Neuronal stem cell (in vitro differentiated cells): ENCODE measurements at places on chromosomes 4 and X.

DNA sequence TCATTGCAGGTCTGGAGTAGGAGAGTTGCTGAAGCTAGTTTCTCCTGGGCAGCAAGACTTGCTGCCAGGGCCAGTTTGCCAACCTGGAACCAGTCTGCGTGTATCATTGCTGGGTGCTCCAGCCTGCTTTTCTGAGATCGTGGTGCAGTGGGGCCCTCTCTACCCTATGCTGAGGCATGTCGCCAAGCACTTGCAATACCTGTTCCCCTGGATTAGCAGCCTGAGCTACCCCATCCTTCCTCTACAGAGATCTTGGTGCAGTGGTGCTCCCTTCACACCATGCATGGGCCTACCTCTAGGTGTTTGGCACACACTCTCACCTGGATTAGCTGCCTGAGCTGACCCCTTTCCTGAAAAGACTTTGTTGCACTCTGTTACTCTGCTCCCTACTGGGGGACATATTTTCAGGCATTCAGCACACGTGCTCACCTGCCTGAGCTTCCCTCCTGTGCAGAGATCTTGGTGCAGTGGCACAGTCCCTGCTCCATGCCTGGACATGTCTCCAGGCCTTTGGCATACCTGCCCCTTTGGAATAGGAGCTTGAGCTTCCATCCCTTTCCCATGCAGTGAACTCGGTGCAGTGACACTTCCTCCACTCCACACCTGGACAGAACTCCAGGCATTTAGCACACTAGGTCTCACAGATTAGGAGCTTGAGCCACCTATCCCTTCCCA lies 133.7 kb upstream of the CXCL13 start:
- DNase-seq, result no peak

DNA sequence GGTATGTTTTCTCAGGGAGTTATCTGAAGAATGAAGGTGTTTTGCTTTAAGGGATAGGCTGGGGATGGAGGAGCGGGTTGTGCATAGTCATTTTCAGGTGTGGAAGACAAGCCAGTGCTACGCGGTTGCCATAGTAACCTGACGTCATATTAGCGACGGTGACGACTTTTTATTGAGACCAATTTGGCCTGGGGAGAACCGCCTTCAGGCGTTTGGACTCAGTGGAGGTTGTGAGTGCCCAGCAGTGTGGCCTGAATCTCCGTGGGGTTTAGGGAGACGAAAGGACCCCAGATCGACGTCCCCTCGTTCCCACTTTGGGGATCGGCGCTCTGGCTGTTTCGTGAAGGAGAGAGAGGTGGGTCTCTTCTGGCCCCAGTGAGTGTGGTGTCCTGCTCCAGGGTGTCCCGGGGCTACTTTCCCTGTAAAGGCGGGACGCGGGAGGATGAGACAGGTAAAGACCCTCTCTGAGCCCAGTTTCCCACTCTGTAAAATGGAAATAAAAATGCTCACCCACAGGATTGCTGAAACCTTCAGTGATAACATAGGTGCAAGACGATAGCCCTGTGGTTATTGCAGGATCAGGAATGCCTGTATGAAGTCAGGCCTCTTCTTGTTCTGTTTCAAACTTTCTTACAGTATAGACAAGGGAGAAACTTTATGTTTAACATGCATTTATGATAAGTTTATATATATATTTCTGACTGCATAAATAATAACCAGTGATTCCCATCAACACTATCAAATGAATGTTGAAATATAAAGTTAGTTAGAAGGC lies 48.6 kb downstream of the GPRASP3 start:
- DNase-seq, result peak; percentile 86

DNA sequence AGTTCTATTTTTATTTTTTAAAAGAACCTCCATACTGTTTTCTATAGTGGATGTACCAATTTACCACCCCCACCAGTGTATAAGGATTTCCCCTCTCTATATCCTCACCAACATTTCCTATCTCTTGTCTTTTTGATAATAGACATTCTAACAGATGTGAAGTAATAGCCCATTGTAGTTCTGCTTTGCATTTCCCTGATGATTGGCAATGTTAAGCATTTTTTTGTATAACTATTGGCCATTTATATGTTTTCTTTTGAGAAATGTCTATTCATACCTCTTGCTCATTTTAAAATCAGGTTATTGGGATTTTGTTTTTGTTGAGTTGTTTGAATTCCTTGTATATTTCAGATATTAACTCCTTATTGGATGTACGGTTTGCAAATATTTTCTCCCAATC lies 251.1 kb upstream of the HTR2C start:
- no peak for DNase-seq

- DNase-seq, result no peak
Measured at GRCh38 chr4:105191621-105192210, 45.0 kb downstream of the TET2 start.

- no peak for DNase-seq
Measured at GRCh38 chrX:18026166-18026565, 165.1 kb upstream of the RAI2 start.

- no peak for DNase-seq
Measured at GRCh38 chr4:54032558-54033135, 31.8 kb downstream of the CHIC2 start.

GRCh38 chrX:24925430-24925829 lies 90.3 kb downstream of the ARX start:
- DNase-seq, result no peak

GRCh38 chrX:69221239-69222102 lies 56.2 kb upstream of the PJA1 start:
- DNase-seq, result peak; percentile 48

DNA sequence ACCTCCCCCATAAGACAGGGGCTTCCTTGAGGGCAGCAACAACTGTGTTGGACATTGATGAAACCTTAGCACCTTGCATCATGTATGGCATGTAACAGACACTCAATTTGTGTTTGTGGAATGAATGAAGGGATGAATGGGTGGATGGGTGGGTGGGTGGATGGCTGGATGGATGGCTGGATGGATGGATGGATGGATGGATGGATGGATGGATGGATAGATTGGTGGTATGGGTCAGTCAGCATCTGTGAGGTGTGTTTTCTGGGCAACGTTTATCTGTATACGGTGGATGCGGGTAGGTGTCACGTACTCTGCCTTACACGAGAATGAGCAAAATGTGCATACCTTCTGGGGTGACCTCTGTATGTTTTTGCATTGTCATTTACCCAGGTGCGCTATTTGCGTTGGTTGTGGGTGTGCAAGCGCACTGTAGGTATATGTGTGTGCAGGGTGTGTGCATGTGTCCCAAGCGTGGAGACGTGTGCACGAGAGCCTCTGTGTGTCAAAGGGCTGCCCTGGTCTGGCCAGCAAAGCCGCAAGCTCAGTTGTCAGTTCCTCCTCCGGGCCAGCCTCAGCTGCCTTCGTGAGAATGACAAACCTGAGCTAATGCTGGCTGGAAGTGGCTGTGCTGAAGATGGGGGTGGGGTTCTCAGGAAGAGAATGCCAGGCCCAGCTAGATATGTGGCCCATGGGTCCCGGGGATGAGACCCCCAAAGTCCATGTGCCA lies 26.5 kb downstream of the ELF4 start:
- no peak for DNase-seq

- no peak for DNase-seq
Measured at GRCh38 chr4:35151816-35152572, 1092.3 kb downstream of the ARAP2 start.

DNA sequence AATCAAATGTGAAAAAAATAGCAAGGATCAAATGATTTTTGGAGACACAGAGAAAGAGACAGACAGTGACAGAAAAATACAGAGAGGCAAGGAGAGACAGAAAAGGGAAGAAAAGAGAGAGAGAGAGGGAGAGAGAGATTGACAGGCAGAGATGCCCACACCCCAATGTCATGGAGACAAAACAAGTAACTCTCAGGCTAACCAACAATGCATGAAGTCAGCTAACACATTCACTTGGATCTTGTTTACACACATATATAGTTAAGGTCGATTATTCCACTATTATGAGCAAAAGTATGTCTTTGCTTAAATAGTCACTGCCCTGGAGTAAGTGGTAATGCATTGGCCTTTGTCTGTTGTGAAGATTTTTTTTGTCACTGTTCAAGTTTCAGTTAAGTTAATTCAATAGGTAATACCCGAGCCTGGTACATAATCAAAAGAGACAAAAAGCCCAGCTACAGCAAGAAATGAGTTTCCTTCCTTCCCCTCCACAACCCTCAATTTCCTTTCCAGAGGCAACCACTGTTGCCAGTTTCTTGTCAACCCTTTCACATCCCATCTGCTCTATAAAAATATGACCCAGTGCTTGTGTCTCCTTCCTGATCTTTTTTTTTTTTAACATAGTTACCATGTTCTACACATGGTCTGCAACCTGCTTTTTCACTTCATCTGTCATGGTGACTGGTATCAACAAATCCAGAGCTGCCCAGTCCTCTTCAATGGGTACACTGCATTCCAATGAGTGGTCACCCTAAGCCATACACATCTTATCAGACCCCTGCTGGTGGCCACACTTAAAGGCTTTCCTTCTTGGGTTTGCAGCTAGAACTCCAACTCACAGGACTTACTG lies 52.1 kb downstream of the PROM1 start:
- no peak for DNase-seq

DNA sequence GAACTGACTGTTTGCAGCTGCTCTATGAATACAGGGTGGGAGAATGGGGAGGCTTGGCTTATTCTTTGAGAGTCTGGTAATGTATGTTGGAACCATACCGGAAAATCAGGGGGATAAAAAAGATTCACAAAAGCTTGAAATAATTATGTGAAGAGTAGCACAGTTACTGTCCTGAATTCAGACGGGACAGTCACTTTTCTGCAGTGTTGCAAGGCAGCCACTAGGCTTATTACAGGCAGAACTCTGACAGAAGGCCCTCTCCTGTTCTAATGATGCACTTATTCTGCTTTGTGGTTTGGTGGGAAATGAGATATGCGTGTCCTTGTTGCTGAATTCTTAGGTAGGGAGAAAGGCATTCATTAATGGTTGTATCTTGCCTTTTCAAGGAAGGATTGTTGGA lies 37.2 kb downstream of the GUCY1B1 start:
- DNase-seq, result no peak

DNA sequence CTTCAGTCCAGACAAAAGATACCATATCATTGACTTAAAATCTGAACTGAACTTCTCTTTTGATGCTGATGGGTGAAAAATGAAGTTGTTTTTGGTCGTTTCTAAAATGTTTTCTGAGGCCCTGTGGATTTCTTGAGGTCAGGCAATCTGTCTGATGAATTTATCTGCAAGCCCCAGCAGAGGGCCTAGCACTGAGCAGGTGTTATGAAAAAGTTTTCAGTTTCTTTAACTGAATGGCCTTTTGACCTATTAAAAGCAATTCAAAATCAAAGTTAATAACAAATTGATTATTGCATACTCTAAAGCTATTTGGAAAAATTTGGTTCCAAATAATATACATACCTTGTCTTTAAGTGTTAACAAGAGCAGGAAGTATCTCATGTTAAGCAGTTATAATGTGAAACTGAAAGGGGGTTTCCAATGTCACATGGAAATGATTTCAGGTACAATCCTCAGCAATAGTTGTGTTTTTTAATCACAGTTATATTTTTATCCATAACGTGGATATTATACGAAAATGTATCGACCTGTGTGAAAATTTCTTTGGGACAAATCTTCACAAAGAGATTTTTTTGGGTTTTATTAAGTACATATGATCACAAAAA lies 285.0 kb downstream of the SPANXN1 start:
- no peak for DNase-seq

- DNase-seq, result no peak
Measured at GRCh38 chr4:153439831-153440230, 26.3 kb upstream of the TMEM131L start.

- DNase-seq, result no peak
Measured at GRCh38 chr4:139038874-139039443, 23.4 kb downstream of the NOCT start.

DNA sequence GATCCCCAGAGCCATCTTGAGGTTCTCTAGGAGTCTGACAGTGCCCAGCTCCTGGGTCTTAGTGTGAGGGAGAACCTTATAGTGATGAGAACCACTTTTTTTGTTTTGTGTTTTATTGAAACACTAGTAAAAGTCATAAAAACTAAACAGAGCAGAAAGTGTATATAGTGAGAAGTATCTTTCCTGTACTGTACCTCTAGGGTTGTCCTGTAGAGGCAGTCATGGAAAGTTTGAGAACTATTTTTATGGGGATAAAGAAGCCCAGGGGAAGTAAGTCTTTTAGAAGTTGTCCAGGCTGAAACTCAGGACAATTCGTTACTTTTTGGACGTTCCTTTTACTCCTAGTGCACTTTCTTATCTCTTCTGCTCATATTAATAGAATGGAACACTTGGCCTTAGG lies 40.9 kb downstream of the ADH5 start:
- DNase-seq, result no peak

- no peak for DNase-seq
Measured at GRCh38 chr4:38560768-38561558, 103.0 kb upstream of the KLF3 start.
